Stimulated activated CD8-positive, alpha-beta memory T cell treated with anti-CD3 and anti-CD28 coated beads, Interleukin-4, amount 100 ng/mL, for 1 hour (primary cell): ENCODE measurements at places on chromosomes 5 and 9.

- no peak for DNase-seq
Measured at GRCh38 chr5:97547999-97548738, 365.1 kb upstream of the RIOK2 start.

DNA sequence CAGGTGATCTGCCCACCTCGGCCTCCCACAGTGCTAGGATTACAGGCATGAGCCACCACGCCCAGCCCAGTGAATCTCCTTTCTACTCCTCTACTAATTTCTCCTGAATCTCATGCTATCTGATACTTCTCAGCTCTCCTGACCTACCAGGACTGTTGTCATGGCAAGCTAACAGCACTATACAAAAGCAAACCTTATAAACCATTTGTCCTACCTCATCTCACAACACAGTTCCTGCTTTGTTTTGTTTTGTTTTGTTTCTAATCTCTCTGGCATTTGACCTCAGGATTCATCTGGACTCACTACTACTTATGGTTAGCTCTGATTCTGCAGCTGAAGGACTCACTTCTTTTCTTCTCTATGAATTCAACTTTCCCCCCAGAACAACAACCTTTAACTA lies 734.8 kb downstream of the TLE1 start:
- DNase-seq = no peak

GRCh38 chr5:35876454-35876853 lies 19.8 kb downstream of the IL7R start:
- no peak for DNase-seq

GRCh38 chr5:172692451-172692850 lies 51.4 kb downstream of the NEURL1B start:
- no peak for DNase-seq

GRCh38 chr5:41095324-41096101 lies 24.4 kb upstream of the MROH2B start:
- no peak for DNase-seq

- no peak for DNase-seq
Measured at GRCh38 chr5:19140276-19140675, 847.7 kb downstream of the CDH18 start.

DNA sequence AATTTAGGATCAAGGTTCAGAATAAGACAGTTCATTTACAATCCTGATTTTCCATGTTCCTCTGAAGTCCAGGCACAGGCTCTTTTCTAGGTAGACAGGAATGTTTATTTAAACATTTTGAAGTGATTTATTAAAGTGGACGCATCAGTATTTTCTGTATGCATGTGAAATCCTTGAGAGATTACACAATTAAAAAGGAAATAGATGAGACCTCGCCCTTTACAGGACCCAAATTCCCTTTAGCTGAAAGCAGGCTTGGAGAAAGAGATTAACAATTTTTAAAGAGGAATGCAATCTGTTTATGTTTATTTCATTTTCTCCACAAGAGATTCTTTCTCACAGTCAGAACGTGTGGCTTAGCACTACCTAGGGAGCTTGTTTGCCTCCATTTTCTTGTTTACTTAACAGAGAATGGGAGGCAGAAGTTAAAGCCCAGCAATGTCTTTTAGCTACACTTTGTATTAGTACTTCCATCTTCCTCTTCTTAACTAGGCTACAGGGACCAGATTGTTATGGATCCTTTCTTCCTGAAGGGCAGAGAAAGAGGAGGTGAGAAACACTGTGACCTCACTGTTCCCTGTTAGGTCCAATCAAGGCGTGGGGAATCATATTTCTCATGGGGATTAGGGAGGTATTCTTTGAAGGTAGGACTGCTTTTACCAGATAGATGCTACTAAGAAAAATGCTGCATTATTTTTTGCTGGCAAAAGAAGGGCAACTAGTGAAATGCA lies 416.0 kb downstream of the SH3GL2 start:
- DNase-seq = no peak

- DNase-seq = no peak
Measured at GRCh38 chr5:178557416-178557815, 32.8 kb downstream of the COL23A1 start.

DNA sequence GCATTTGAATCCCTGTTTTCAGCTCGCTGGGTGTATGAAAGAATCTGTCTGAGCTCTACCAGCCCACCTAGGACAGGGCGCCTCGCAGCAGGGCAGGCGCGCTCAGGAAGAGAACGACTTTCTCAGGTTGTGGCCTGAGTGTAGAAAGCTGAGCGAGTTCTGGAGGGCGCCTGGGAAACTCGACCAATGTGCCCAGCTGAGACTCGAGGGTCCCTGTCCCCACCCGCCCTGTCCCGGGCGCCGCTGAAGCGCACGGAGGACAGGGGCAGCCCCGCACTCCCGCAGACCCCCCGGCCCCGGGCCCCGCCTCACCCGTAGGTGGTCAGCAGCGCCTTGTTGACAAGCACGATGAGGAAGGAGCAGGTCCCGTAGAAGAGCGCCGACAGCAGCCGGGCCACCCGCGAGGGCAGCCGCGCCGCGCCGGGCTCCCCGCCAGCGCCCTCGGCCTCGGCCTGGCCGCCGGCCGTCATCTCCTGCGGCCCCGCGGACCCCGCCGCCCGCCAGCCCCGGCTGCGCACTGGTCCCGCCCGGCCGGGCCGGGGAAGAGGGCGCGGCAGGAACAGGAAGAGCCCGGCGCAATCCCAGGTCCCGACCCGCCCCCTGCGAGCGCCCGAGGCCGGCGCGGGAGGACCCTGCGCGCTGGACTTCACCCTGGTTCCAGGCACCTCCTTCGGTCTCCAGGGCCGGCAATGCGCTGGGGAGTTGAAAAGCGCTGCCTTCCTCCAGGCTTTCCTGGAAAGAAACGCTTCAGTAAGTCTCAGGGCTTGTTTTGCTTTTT lies at the start of gene SLC35D2:
Gene SLC35D2 (minus strand): TSS at position 547 of the 778 bp plus-strand sequence. CDS start 77 bp downstream, at position 470.
- DNase-seq = no peak

DNA sequence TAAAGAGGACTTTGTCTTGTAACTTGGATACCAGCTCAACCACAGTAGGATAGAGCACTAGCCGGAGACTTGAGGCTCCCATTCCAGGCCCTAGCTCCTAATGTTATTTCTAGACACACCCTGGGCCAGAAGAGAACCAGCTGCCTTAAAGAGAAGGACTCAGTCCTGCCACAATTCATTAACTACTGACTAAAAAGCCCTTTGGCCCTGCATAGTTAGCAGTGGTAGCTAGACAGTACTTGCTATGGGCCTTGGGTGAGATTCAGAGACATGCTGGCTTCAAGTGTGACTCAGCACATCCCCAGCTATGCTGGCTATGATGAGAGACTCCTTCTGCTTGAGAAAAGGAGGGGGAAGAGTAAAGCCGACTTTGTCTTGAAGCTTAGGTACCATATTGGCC lies 47.3 kb downstream of the TMEM167A start:
- no peak for DNase-seq

DNA sequence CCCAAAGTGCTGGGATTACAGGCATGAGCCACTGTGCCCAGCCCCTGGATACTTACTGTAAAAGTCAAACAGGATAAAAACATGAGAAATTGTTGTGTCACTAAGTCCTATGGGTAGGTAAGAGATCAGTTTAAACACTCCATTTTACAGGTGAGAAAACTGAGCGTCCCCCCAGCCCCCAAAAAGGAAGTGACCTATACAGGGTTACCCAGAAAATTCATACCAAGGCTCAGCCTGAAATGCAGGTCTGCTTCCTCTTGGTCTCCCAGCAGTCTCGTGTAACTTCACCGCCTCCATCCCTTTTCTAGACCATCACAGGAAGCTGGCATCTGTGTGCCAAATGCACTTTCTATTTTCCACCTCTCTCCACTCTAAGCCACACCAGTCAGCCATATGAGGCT lies 57.2 kb downstream of the TMOD1 start:
- no peak for DNase-seq

DNA sequence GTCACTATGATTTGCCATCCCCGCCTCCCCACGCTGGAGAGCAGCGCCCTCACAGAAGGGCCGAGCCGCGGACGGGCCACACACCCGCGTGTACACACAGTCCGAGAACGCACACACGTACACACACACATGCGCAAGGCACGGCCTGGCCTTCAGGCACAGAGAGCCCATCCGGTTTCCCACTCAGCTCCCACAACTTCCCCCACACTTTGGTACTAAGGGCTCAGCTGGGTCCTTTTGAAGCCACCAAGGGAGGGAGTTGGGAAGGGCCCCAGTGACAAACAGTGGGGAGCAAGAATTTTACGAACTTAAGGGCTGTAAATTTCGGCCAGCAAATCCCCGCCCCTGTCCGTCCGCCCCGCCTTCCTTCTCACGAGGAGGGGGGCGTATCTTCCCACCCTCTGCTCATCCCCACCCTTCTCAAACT lies 133.3 kb upstream of the HAND1 start:
- DNase-seq = no peak

GRCh38 chr9:136728548-136729123 lies 14.1 kb downstream of the LCN10 start:
- DNase-seq = no peak

DNA sequence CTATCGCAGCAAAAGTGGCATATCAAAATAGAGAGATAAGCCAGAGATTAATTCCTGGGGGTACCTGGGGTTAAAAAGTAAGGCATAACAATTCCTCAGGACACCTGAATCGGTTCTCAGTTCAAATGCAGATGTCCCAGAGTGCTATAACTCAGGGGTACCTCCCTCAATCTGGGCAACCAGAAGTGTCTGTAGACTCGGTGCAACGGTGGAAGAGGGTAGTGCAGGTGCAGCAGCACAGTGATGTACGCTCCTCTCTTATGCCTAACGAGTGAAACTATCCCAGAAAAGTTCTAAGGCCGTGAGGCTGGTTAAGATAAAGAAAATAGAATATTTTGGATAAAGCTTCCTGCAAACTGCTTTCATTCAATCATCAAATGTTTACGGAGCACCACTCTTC lies 7.9 kb upstream of the NR4A3 start:
- no peak for DNase-seq

- DNase-seq = no peak
Measured at GRCh38 chr9:15423231-15423985, 732 bp downstream of the SNAPC3 start.

DNA sequence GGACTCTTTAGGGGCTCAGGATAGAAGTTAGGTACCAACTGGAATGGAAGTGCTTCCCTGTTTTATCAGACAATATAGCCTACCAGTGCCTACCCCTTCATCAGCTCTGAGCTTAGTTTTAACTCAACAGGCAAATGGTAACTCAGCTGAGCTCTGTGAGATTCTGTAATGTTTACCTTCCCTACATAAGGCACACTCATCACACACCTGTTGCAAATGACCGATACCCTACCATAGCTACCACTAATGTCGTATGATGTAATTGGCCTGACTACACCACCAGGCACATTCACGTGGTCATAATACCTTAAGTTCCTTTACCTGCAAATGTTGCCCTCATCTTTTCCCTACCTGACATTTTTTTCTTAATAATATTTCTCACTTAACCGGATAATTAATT lies 254.8 kb downstream of the ADGRV1 start:
- no peak for DNase-seq

DNA sequence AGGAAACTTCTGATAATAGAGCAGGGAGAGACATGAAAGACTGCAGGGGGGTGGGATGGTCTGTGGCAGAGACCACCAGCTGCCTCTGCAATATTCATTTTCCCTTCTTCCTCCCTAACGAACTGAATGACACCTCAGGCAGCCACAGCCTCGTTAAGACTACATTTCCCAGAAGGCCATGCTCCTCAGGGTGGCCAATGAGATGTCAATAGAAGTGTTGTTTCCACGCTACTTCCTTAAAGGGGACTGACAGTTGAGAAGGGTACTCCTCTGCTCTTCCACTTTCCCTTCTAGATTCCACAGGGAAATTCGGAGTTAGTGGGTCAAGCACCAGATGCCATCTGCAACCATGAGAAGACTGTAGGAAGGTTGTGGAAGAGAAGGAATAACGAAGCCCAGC lies 52.0 kb upstream of the DAPK1 start:
- DNase-seq = no peak

- DNase-seq = no peak
Measured at GRCh38 chr5:42940853-42941252, 99.3 kb downstream of the ANXA2R start.

GRCh38 chr9:38384990-38385848 lies 7.3 kb upstream of the ALDH1B1 start:
- DNase-seq = no peak

DNA sequence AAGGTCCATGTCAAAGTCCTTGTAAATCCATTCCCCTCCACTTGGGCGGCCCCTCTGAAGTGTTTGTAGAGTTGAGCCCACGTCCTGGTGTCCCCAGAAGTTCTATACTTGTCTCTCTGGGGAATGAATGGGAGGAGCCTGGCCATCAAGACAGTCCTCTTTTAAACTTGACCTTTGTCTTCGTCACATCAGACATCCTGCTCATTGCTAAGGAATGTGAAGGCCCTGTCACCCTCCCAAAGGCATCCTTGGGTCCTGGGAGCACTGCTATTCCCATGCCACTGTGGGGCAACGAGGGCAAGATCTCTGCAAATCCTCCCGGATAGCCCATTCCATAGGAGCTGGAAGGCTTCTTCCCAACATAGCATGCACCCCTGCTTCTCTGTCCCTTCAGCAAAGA lies 235.5 kb downstream of the SLIT3 start:
- DNase-seq = no peak

DNA sequence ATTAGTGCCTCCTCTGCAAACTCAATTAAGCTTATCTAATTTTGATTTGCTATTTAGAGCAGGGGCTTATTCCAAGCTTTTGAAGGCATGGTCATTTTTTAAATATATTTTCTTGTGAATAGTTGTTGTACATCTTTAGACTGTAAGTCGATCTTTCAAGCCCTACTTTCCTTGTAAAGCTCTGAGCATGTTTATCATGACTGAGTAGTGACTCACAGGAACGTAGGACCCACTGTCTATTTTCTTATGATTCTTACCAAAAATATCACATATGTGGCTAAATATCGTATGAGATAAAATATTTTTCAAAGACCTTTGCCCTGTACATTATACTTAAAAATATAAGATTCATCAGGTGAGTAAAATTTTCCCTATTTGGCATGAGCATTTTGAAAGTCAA lies 440.4 kb upstream of the GRIN3A start:
- DNase-seq = no peak

GRCh38 chr5:168736281-168736831 lies 157.2 kb upstream of the PANK3 start:
- DNase-seq = no peak

DNA sequence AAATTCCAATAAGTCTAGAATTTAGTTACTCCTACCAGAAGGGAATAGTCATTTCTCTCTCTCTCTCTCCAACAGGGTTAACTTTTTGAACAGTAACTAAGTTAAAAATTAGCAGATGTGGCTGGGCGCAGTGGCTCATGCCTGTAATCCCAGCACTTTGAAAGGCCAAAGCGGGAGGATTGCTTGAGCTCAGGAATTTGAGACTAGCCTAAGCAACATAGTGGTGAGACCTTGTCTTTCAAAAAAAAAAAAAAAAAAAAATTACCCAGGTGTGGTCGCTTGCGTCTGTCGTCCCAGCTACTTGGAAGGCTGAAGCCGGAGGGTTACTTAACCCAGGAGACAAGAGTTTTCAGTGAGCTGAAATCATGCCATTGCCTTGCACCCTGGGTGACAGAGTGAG lies 639.7 kb downstream of the PTPRD start:
- no peak for DNase-seq
